ENCODE measurements at places on chromosomes 5 and 9. TPM values are rescaled to one million over a fixed set of nuclear protein-coding genes. Genes with fewer than 3 reads are reported as not detected.
A peak's percentile ranks its signal among the peaks of the same experiment; 100 is the strongest.

- H3K4me3 ChIP-seq = no peak overlapping the region
- no peak overlapping the region for H3K27ac ChIP-seq
- H3K27me3 ChIP-seq = peaks cover 16% of the 10 kb centered on the region
- peak; percentile 72 for DNase-seq
- H3K36me3 ChIP-seq = no peaks in the 10 kb centered on the region
- no peaks in the 10 kb centered on the region for H3K4me1 ChIP-seq
Observed at GRCh38 chr5:5141625-5142525, 1.7 kb downstream of the ADAMTS16 start.

Gene FNBP1
- total RNA-seq = 173 TPM

GRCh38 chr9:8924562-8924961 is 1125.0 kb upstream of the DMAC1 start:
- no peak overlapping the region for H3K4me3 ChIP-seq
- no peaks in the 10 kb centered on the region for H3K4me1 ChIP-seq
- no peak overlapping the region for H3K27ac ChIP-seq
- no peaks in the 10 kb centered on the region for H3K36me3 ChIP-seq
- no peaks in the 10 kb centered on the region for H3K27me3 ChIP-seq

DNA sequence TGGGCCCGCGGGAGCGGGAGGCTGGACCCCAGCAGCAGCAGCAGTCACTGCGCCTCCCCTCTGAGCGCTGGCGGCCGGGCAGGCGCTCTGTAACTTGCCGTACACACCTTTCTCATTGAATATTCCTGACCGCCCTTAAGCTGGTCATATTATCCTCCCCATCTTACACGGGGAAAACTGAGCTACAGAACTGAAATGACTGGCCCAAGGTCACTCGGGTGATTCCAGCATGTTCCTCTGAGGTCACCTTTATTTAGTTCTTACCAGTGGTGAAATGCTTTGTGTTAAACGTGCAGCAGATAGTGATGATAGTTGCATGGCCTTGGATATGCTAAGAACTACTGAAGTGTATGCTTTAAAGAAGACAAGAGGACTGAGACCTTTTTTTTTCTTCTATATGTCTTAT is 607 bp downstream of the UQCRQ start:
- H3K36me3 ChIP-seq = peaks cover 39% of the 10 kb centered on the region
- H3K4me3 ChIP-seq = peak overlapping the region; percentile 98
- no peak for DNase-seq
- H3K4me1 ChIP-seq = peaks cover 23% of the 10 kb centered on the region

DNA sequence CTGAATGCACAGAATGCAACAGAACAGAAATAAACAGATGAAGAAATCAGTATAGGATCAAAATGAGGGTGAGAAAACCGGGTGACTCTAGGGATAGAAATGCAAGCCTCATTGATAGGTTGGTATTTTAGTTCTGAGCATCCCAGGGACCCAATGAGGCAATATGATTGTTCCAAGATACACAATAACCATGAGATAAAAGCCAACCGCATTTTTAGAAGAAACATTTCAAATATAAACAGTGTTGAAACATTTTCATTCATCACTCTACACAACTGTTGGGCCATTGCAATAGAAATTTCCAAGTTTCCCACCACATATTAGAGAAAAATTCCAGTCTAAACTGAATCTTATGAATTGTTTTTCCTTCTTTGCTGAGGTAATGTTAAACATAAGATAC is 452.3 kb upstream of the PTGER4 start:
- DNase-seq = no peak
- no peaks in the 10 kb centered on the region for H3K36me3 ChIP-seq
- peaks cover 16% of the 10 kb centered on the region for H3K4me1 ChIP-seq
- H3K27ac ChIP-seq = no peak overlapping the region
